ENCODE measurements at places on chromosomes 12 and 14.

- H3K27me3 ChIP-seq: no peaks in the 10 kb centered on the region
- no peak overlapping the region for H3K4me3 ChIP-seq
- H3K36me3 ChIP-seq: no peaks in the 10 kb centered on the region
- no peaks in the 10 kb centered on the region for H3K4me1 ChIP-seq
Observed at GRCh38 chr12:12511021-12511783, 51.5 kb downstream of the DUSP16 start.

DNA sequence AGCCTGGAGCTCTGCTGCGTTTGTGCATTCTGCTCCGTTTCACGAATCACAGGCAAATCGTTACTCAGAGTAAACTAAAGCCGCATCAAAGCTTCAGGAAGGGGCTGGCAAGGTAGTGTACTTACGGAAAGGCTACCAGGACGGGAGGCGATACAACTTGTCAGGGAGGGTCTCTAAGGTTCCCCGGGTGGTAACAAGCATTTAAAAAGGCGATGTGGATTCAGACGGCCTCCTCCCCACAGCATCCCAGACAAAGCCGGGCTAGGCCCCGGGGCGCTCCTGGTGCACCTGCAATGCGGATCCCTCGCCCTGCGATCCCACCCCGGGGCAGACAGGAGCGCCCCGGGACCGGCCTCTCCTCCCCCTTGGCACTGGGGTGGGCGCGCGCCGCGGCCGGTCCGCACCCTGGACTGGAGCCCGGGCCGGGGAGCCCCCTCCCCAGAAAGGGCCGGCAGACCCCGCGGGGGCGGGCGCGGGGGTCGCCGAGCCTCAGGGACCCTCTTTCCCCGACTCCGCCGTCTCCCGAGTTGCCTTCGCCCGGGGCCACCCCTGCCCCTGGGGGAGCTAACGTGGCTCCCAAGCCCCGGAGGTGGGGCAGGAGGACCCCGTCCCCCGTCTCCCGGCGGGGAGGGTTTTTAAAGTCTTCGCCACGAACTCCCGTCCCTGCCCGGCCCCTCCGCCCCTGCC, 718 bp downstream of the CCDC92 start:
- H3K36me3 ChIP-seq: peaks cover 9% of the 10 kb centered on the region
- peak; percentile 71 for DNase-seq
- H3K27ac ChIP-seq: peak overlapping the region; percentile 93

DNA sequence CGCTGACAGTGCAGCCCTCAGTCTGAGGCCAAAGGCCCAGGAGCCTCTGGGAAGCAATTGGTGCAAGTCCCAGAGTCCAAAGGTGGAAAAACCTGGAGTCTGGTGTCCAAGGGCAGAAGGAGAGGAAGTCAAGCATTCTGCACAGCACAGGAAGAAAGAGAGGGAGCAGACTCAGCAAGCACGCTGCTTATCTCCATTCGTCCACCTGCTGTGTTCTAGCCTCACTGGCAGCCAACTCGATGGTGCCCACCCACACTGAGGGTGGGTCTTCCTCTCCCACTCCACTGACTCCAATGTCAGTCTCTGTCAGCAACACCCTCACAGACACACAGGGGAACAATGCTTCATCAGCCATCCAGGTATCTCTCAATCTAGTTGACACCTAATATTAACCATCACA, 38.8 kb downstream of the HELB start:
- H3K4me3 ChIP-seq: no peak overlapping the region
- peak; percentile 52 for DNase-seq
- H3K36me3 ChIP-seq: peaks cover 17% of the 10 kb centered on the region
- no peaks in the 10 kb centered on the region for H3K27me3 ChIP-seq
- H3K27ac ChIP-seq: no peak overlapping the region
- H3K4me1 ChIP-seq: no peaks in the 10 kb centered on the region

DNA sequence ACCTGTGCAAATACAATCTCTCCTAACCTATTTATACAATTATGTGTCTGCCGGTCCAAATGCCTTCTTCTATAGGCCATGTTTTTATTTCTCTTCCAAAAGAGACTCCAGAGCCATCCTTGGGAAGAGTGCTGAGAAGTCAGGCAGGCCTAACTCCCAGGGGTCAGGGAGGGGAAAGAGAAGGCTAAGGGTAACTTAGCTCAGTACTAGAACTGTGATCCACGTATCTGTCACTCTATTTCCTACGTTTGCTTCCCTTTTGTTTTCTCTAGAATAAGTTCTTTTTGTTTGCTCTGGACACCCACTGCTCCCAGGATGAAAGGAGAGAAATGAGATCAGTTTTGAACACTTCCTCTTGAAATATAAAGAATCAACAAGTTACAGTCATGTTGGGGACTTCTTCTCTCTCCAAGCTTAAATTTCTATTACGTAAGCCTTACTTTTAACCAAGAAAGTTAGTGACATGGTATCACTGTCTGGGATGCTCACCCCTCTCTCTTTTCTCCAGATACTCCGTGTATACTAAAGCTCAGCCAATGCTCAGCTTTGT, 79.2 kb downstream of the DAD1 start:
- H3K4me3 ChIP-seq: peak overlapping the region; percentile 10
- no peaks in the 10 kb centered on the region for H3K27me3 ChIP-seq
- DNase-seq: no peak
- H3K27ac ChIP-seq: peak overlapping the region; percentile 25
- peaks cover 14% of the 10 kb centered on the region for H3K4me1 ChIP-seq

GRCh38 chr12:78315028-78315427, 484.3 kb downstream of the NAV3 start:
- H3K4me3 ChIP-seq: no peak overlapping the region
- no peak for DNase-seq
- H3K4me1 ChIP-seq: no peaks in the 10 kb centered on the region
- H3K27me3 ChIP-seq: no peaks in the 10 kb centered on the region

GRCh38 chr14:76810953-76811400, 1.7 kb downstream of the ANGEL1 start:
- H3K27ac ChIP-seq: no peak overlapping the region
- H3K4me1 ChIP-seq: peaks cover 18% of the 10 kb centered on the region
- no peak for DNase-seq
- H3K36me3 ChIP-seq: peaks cover 31% of the 10 kb centered on the region
- H3K4me3 ChIP-seq: no peak overlapping the region
- H3K27me3 ChIP-seq: no peaks in the 10 kb centered on the region
